ENCODE measurements at places on chromosomes 2 and 18. TPM values are rescaled to one million over a fixed set of nuclear protein-coding genes. Genes with fewer than 3 reads are reported as not detected.

GRCh38 chr18:67919316-67919715 is 402.8 kb upstream of the DSEL start:
- H3K27ac ChIP-seq: no peak overlapping the region
- no peaks in the 10 kb centered on the region for H3K4me1 ChIP-seq
- DNase-seq: no peak
- H3K27me3 ChIP-seq: no peaks in the 10 kb centered on the region

Gene COLEC12
- 70.5 TPM for total RNA-seq

Gene POTEJ
- total RNA-seq: not detected

Gene PPP4R1
- total RNA-seq: 115 TPM

Gene CYTIP
- total RNA-seq: not detected

DNA sequence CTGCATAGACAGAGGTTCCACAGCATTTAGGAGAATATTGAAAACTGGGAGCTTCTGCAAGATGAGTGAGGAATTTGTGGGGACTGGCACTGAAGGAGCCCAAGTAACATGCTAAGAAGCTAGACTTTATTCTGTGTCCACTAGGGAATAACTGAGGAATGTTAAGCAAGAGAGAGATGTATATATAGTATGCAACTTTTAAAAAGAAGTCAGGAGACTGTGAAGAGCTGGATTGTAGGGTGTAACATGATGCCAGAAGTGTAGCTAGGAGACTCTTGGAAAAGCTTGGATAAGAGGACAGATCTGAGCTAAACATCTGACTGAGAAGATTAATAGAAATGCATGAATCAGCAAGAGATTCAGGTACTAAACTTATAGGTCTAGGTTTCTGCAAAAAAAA is 270.6 kb upstream of the MMADHC start:
- H3K27me3 ChIP-seq: no peaks in the 10 kb centered on the region
- H3K4me3 ChIP-seq: no peak overlapping the region
- no peak overlapping the region for H3K27ac ChIP-seq
- peaks cover 2% of the 10 kb centered on the region for H3K4me1 ChIP-seq

Gene PELI1
- 134 TPM for total RNA-seq

DNA sequence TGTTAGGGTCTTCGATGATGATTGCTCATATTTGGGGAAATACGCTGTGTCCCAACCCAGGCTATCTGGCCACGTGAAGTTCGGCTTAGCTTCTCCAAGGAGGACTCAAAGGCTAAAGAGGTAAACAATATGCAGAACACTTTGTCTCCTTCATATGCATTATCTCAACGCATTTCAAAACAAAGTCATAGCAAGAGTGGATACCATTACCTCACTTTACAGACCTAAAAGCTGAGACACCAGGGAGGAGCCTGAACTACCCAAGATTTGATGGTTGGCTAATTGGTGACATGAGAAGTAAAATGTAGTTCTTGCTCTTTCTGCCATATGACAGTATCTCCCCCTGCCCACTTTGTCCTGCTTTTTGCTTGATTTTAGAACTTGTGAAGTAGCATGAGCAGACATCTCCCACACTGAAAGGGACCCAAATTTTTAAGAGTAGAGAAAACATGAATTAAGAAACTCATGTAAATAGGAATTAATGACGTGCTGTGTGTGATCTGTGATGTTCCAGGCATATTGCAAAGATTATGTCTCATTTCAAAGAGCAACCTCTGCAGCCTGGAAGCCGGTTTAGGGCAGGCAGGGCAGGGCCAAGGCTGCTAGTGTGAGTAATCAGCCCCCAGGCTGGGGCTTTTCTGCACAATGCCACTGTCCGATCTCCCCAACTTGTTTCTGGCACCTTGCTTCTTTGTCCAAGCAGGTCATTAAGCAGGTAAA is 144.5 kb downstream of the BCL11A start:
- no peaks in the 10 kb centered on the region for H3K27me3 ChIP-seq
- no peak overlapping the region for H3K4me3 ChIP-seq
- H3K27ac ChIP-seq: no peak overlapping the region
- H3K4me1 ChIP-seq: peaks cover 65% of the 10 kb centered on the region
- DNase-seq: no peak

DNA sequence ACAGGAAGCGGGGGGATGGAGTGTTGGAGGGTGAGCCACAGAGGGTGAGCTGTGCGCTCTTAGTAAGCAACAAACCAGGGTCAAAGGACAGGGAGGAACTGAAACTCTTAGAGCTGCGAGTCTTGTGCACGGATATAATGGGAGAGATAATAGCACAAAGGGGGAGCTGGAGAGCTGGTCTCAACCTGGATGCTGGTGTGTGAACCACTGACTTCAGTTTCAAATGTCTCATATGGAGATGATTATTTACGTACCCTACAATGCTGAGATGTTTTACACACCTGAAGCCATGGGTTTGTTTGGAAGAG is 35.9 kb downstream of the PTGR3 start:
- no peak overlapping the region for H3K27ac ChIP-seq
- H3K4me1 ChIP-seq: peaks cover 4% of the 10 kb centered on the region
- peaks cover 3% of the 10 kb centered on the region for H3K27me3 ChIP-seq

DNA sequence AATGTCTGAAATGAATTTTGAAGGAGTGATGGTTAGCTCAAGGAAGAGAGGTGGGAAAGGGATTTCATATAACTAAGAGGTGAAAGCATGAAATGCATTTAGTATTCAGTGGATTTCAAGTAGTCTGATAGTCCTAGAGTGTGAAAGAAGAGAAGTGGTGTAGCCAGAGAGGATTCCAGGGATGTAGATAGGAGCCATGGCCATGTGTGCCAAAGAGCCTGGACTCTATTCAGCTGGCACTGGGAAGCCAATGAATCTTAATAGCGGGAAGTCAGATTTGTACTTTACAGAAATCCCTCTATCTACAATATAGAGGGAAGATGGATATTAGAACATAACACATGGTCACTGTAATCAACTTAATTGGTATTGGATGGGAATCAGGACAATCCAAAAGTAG is 8.3 kb upstream of the BOLL start:
- H3K4me1 ChIP-seq: peaks cover 4% of the 10 kb centered on the region
- DNase-seq: no peak
- no peak overlapping the region for H3K4me3 ChIP-seq
- H3K36me3 ChIP-seq: no peaks in the 10 kb centered on the region
- H3K27ac ChIP-seq: no peak overlapping the region

- H3K27ac ChIP-seq: no peak overlapping the region
- no peaks in the 10 kb centered on the region for H3K4me1 ChIP-seq
- no peaks in the 10 kb centered on the region for H3K36me3 ChIP-seq
Measured at GRCh38 chr18:5746844-5747243, 148.5 kb downstream of the TMEM200C start.

- H3K27ac ChIP-seq: no peak overlapping the region
- no peaks in the 10 kb centered on the region for H3K36me3 ChIP-seq
- no peak overlapping the region for H3K4me3 ChIP-seq
Measured at GRCh38 chr18:50700245-50701165, 119.3 kb downstream of the MRO start.

Gene GTF2A1L
- total RNA-seq: not detected

DNA sequence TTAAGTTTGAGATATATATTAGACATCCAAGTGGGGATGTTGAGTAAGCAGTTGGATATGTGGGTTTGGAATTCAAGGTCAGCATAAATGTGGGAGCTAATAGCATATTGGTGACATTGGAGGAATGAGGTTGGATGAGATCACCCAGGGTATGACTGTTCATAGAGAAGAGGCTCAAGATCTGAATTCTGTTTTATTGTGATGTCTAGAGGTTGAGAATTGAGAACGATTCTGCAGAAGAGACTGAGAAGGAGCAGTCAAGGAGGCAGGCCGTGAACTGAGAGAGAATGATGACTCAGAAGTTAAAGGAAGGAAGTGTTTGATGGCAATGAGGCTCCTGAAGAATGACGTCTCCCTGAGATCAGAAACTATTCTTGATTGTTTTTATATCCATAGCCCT is 5.9 kb downstream of the SERPINB11 start:
- no peak for DNase-seq
- no peak overlapping the region for H3K27ac ChIP-seq
- H3K27me3 ChIP-seq: peaks cover 2% of the 10 kb centered on the region
- no peak overlapping the region for H3K4me3 ChIP-seq

DNA sequence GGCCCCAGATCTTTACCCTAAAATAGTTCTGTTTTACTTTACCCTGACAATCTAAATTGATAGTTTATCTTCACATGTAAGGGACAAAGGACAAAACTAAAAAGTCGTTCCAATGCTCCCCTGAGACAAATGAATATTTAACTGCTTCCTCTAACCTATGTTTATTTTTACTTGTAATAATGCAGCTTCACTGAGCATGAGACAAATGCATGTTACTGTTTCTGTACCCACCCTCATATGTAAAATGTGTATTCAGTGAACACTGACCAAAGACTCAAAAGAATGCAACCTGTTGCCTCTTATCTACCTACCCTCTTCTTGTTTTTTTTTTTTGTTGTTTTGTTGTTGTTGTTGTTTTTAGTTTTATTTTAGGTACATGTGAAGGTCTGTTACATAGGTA is 1570.9 kb upstream of the SLC39A10 start:
- no peak overlapping the region for H3K4me3 ChIP-seq
- H3K27me3 ChIP-seq: no peaks in the 10 kb centered on the region
- H3K36me3 ChIP-seq: no peaks in the 10 kb centered on the region
- H3K4me1 ChIP-seq: peaks cover 25% of the 10 kb centered on the region

DNA sequence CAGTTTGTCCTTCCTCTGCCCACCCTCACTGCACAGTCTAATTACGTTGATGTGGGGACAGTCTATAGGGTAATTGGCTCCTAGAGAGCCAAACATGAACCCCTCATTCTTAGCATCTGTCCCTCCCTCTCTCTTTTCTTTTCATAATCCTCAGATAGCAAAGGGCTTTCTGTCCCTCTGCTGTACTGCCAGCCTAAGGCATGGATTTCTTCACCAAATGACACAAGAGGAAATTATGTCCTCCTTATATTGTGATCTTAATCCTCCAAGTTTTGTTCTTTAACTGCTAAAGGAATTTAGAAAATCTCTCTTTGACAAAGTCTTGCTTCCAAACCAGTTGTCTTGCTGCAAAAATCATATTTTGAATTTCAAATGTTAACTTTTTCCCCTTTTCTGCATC is 18.5 kb downstream of the ANTXR1 start:
- H3K4me1 ChIP-seq: peaks cover 13% of the 10 kb centered on the region
- peaks cover 13% of the 10 kb centered on the region for H3K36me3 ChIP-seq
- H3K27me3 ChIP-seq: no peaks in the 10 kb centered on the region
- no peak overlapping the region for H3K4me3 ChIP-seq
- no peak for DNase-seq
- H3K27ac ChIP-seq: peak overlapping the region; percentile 57

Gene BMP10
- not detected for total RNA-seq

- DNase-seq: peak; percentile 35
- H3K4me1 ChIP-seq: no peaks in the 10 kb centered on the region
- no peak overlapping the region for H3K27ac ChIP-seq
- no peak overlapping the region for H3K4me3 ChIP-seq
- peaks cover 21% of the 10 kb centered on the region for H3K27me3 ChIP-seq
Measured at GRCh38 chr2:1492711-1493430, 79.6 kb downstream of the TPO start.

Data from mesothelial cell of epicardium (in vitro differentiated cells).